Upper lobe of left lung (tissue), 6 donors: ENCODE measurements at places on chromosomes 1 and 21. TPM values are rescaled to one million over a fixed set of nuclear protein-coding genes. Genes with fewer than 3 reads are reported as not detected.
A peak's percentile ranks its signal among the peaks of the same experiment; 100 is the strongest.

DNA sequence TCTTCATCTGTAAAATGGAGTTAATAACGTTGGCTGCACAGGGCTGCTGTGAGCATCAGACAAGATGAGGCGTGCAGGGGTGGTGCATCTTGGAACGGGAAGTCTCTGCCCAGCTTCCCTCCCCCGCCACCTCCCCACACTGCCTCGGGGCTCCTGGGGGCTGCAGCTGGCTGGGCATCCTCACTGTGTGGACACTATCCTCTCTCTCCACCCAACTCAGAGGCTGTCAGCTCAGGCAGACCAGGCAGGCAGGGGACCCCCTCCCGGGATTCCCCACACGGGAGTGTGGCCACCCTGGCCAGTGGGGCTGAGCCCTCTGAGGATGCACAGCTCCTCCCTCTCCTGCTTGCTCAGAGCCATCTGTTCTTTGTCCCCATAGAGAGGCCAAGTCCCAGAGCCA, 122.7 kb downstream of the CCDC185 start:
- H3K4me3 ChIP-seq = no peak overlapping the region
- H3K36me3 ChIP-seq = no peaks in the 10 kb centered on the region
- no peaks in the 10 kb centered on the region for H3K4me1 ChIP-seq
- H3K27ac ChIP-seq = no peak overlapping the region
- H3K27me3 ChIP-seq = no peaks in the 10 kb centered on the region
- DNase-seq = peak; percentile 58

- no peaks in the 10 kb centered on the region for H3K27me3 ChIP-seq
- H3K4me1 ChIP-seq = no peaks in the 10 kb centered on the region
- DNase-seq = no peak
- H3K27ac ChIP-seq = no peak overlapping the region
- no peak overlapping the region for H3K4me3 ChIP-seq
- H3K36me3 ChIP-seq = no peaks in the 10 kb centered on the region
Observed at GRCh38 chr1:208665936-208666335, 421.8 kb upstream of the PLXNA2 start.

- no peaks in the 10 kb centered on the region for H3K27me3 ChIP-seq
- H3K36me3 ChIP-seq = peaks cover 94% of the 10 kb centered on the region
- H3K4me3 ChIP-seq = no peak overlapping the region
- no peaks in the 10 kb centered on the region for H3K4me1 ChIP-seq
- no peak overlapping the region for H3K27ac ChIP-seq
- no peak for DNase-seq
Observed at GRCh38 chr1:19139711-19140110, 70.4 kb downstream of the UBR4 start.

The RAB25 gene
- total RNA-seq = 90.4 TPM
